ENCODE measurements at places on chromosomes 2 and 18. TPM values are rescaled to one million over a fixed set of nuclear protein-coding genes. Genes with fewer than 3 reads are reported as not detected.

GRCh38 chr2:5666798-5667197, 25.4 kb upstream of the SOX11 start:
- DNase-seq = peak; percentile 18

DNA sequence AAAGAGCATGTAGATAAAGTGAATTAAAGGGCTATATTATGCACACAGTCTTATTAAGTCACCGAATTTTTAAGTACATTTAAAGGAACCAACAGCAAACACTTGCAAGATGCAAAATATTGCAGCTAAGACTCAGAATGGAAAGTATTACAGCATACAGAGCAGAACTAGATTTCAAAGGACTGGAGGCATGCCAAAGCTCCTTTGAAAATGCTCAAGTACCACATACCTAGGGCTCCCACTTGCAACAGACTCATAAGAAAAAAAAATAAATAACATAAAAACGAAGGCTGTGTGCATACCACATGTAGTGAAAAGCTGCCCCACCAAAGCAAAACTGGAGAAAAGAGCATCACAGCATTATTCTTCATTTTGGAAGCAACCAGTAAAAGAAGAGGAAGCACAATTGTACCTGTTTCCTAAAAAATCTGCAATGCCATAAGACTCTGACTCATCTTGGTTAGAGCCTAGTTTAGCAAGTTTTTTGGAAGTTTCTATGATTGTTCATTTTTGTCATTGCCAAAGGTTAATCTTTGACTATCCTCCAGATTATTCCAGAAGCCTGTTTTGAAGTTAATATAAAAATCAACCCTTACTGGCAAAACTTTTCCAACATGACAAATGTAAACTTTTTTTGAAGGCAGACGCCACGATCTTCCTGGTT, 306.0 kb upstream of the COL3A1 start:
- DNase-seq = peak; percentile 96

DNA sequence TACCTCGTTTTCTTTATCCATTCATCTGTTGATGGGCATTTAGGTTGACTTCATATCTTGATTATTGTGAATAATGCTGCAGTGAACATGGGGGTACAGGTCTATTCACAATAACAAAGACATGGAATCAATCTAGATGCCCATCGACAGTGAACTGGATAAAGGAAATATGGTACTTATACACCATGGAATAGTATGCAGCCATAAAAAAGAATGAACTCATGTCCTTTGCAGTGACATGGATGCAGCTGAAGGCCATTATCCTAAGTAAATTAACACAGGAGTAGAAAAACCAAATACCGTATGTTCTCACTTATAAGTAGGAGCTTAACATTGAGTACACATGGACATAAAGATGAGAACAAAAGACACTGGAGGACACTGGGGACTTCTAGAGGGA, 111.6 kb downstream of the LAMA3 start:
- no peak for DNase-seq

DNA sequence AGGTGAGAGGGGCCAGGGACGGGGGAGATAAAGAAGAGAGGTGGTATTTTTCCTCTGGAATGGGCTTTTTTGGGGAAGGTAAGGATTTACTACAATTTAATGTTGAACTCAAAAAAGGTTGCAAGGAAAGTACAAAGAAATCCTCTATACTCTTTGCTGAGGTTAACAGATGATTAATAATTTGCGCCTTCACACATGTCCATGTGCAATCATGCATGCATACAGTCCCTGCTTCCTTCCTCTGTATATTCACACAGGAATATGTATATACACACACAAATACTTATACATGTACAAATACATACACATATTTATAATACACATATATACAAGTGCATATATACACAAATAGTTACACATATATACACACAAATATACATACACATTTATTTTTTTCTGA, 193.4 kb downstream of the NBAS start:
- DNase-seq = no peak

DNA sequence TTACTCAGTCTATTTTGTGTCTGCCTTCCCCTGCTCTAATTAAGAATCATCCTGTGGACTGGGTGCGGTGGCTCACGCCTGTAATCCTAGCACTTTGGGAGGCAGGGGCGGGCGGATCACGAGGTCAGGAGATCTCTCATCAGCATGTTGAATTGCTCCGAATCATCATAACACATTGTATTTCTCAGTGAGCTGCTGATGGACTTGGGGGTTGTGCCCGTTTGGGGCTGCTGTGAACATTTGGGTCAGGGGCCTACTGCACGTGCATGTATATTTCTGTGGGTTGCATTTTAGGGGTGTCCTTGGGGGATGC, 84.4 kb downstream of the ARHGEF4 start:
- DNase-seq = no peak

GRCh38 chr2:240305369-240305962, 130.0 kb upstream of the GPC1 start:
- no peak for DNase-seq

IL36B gene
- not detected for total RNA-seq

KLF7 gene
- total RNA-seq = 81.2 TPM

CDH19 gene
- total RNA-seq = not detected

Measured in astrocyte (in vitro differentiated cells and primary cell).